ENCODE measurements at places on chromosomes 12 and 14.

DNA sequence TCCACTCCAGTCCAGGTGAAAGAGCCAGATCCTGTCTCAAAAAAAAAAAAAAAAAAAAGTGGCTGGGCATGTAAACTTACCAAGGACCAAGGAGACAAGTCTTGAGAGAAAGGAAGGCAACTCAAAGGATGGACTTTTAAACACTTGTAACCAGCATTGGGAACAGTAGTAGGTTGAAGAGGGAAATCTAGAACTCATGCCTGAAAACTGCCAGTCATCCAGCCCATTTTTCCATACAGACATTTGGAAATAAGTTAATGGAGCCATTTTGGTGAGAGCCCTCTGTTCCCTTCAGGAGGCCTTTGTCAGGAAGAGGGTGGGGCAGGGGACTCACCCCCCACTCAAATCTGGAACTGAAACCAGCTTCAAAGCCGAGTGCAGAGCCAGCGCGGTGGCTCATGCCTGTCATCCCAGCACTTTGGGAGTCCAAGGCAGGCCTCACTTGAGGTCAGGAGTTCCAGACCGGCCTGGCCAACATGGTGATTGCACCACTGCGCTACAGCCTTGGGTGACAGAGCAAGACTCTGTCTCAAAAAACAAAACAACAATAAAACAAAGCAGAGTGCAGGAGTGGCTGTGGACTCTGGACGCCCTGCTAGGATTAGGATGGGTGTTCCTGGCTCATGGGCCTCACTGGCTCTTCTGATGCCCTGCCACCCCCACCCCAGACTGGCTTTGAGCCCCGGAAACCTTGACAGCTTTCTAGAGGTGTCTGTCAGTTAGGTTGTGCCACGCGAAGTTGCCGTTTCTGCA is 1.6 kb upstream of the MLXIP start:
- no peak for DNase-seq

DNA sequence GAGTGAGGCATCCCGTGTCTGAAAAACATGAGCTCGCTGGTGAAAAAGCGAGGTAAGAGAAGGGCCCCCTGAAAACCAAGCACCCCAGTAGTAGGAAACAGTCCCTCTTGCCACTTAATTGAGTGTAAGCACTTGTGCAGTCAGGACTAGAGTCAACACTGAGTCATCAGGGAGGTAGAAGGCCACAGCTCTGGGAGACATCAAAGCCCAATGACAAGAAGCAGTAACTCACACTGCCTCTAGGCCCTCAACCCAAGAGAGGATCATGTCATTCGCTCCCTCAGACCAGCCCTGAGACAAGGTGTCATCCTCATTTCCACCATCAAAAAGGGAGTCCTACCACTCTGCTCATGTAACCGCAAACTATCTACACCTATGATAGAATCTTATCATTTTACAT is 17.8 kb downstream of the POMT2 start:
- no peak for DNase-seq

DNA sequence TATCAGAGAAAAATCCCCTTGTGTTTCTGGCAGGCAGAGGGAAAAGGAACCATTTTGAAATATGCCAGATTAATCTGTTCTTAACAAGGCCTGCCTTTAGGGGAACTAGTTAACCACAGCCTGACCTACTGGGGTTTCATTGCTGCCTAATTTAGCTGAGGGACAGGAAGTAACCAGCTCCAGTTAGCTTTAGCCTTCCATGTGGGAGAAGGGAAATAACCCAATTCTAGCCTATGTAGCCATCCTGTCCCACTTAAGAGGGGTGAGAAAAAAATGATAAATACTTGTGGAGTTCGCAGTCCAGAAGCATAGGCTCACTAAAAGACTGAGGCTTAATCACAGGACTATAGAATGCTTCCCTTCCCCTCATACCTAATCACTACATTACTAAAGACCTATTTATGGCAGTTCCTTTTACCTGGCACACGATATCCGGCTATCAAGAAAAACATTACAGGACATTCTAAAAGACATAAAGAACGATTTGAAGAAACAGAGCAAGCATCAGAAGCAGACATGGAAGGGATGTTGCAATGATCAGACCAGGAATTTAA is 22.8 kb downstream of the COX8C start:
- no peak for DNase-seq

DNA sequence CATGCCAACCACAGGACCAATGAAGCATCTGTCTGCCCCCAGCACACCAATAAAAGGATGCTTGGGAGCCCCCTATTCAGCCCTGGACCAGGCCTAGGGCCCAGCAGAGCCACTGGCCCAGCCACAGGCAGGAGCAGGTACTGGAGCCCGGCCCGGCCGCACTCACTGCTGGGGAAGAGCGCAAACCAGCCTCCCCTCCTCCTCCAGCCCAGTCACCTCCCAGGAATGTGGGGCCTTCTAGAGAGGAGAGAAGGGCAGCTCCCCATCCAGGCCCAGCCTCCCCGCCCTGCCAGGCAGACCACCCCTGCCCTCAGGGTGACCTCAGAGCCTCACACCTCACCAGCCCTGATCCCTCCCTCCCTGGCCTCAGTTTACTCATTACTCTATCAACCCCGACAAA is 56.2 kb downstream of the CCNK start:
- DNase-seq: no peak

DNA sequence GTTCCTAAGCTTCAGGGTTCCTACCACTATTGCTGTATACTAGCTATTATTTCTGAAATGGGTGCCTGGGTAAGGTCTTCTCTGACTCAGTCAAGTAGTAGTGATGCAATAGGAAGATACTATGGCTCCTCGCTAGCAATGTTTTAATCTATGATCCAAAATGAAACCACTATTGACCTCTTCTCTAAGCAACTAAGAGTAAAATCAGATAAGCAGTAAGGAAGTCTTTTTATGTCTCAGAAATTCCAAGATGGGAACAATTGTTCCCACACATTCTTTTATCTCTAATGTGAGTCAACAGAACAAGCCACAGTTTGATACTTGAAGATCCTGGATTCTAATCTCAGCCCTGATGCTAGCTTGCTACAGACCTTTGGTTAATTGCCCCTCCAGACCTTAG is 45.1 kb downstream of the AREL1 start:
- DNase-seq: no peak

All from stimulated activated CD8-positive, alpha-beta memory T cell treated with anti-CD3 and anti-CD28 coated beads, Interleukin-2, amount 100 ng/mL, for 1 hour (primary cell).